ENCODE measurements at places on chromosomes 2 and 18.
A peak's percentile ranks its signal among the peaks of the same experiment; 100 is the strongest.

DNA sequence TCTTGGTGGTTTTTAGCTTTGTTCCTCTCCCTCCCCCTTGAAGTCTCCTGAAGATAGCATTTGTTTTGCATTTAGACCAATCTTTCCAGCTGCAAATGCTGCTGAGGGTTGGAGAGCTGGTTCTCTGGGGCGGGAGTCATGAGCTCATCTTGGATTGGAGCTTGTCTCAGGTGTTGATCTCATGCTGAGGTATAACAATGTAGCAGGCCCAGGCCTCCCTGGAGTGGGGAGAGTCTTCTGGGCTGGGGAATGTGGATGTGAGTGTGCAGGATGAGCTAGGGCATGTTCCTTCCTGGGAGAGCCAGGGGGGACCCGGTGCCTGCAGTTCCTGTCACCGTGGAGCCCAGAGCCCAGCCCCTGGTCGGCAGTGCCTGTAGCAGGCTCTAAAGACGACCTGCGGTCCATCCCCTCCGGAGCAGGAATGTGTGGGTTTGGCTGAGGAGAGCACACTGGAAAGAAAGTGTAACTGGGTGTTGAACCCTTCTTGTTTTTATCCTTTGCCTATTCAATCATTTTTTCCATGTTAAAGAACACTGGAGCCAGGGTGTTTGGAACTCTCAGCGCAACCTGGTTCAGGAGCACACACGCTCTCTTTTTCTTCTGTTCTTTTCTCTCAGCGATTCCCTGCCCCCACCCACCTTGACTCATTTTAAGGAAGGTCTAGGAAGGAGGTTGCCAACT lies 2.7 kb downstream of the ZNF532 start:
- no peak for DNase-seq

GRCh38 chr2:178066890-178067669 lies 5.5 kb downstream of the PDE11A start:
- no peak for DNase-seq

GRCh38 chr2:204655101-204655500 lies 109.8 kb downstream of the PARD3B start:
- DNase-seq: no peak

- peak; percentile 31 for DNase-seq
Measured at GRCh38 chr18:22168360-22168921, 948 bp upstream of the GATA6 start.

- DNase-seq: peak; percentile 32
Measured at GRCh38 chr2:96954011-96954846, 32.2 kb downstream of the FAM178B start.

DNA sequence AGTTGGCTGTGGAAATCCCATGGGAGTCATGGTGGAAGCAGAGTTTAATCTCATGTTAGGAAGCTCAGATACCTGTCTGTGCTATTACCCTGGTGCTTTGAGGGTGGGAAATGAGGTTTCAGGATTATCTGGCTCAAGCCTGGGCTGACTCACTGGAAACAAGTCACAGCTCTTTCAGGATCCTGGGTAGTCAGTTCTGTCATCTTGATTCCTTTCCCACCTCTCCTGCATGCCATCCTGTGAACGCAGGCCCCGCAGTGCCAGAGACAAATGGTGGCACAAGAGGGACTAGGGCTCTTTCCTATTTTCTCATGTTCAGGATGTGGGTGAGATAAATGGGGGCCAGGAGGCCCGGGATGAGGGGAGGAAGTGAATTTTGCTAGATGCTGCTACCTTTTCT lies 3.7 kb upstream of the FAM136A start:
- DNase-seq: no peak

GRCh38 chr2:230984393-230985220 lies 11.3 kb upstream of the SPATA3 start:
- no peak for DNase-seq

GRCh38 chr2:207143215-207144172 lies 22.3 kb downstream of the KLF7 start:
- peak; percentile 73 for DNase-seq

Data from CD4-positive, alpha-beta T cell treated with Interleukin-10 for 1 hour (primary cell).